ENCODE measurements at places on chromosomes 16 and 17.

GRCh38 chr17:51802544-51802943 lies 356.0 kb downstream of the CA10 start:
- no peak for DNase-seq

GRCh38 chr16:57447186-57447962 lies at the start of the genes CIAPIN1 and COQ9:
TSS of gene CIAPIN1 (minus strand) at chr16:57447385. CDS start at chr16:57440928, 6,457 bp downstream.
TSS of gene COQ9 (plus strand) at chr16:57447479. CDS start at chr16:57447506, 27 bp downstream.
- DNase-seq = peak; percentile 85

- DNase-seq = no peak
Observed at GRCh38 chr16:50103764-50104163, 38.0 kb downstream of the HEATR3 start.

- no peak for DNase-seq
Observed at GRCh38 chr17:38892620-38893019, 22.8 kb downstream of the LASP1 start.

DNA sequence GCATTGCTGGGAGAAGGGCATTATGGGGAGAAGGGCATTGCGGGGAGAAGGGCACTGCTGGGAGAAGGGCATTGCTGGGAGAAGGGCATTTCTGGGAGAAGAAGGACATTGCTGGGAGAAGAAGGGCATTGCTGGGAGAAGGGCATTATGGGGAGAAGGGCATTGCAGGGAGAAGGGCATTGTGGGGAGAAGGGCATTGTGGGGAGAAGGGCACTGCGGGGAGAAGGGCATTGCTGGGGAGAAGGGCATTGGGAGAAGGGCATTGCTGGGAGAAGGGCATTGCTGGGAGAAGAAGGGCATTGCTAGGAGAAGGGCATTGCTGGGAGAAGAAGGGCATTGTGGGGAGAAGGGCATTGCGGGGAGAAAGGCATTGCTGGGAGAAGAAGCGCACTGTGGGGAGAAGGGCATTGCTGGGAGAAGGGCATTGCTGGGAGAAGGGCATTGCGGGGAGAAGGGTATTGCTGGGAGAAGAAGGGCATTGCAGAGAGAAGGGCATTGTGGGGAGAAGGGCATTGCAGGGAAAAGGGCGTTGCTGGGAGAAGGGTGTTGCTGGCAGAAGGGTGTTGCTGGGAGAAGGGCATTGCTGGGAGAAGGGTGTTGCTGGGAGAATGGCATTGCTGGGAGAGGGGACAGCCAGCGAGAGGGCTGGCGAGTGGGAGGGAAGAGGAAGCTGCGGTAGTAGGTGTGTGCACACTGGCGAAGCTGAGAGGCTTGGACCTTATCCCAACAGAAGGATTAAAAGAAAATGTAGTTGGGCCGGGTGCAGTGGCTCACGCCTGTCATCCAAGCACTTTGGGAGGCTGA lies 4.6 kb upstream of the PYDC1 start:
- no peak for DNase-seq

DNA sequence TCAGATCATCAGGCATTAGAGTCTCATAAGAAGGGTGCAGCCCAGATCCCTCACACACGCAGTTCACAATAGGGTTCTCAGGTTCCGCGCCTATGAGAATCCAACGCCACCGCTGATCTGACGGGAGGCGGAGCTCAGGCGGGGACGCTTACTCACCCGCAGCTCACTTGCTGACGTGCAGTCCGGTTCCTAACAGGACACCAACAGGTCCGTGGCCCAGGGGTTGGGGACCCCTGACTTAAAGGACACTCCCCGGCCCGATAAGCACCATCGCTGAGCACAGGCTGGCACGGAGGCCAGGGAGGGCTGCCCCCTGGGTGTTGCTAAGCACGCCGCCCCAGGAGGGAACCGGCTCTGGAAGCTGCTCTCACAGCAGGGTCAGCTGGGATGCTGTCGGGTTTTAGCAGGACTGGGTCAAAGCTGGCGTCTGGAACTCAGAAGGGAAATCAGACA lies 30.1 kb upstream of the BAHCC1 start:
- DNase-seq = no peak

GRCh38 chr17:13253733-13254410 lies 236.0 kb upstream of the ELAC2 start:
- DNase-seq = no peak

GRCh38 chr17:77320485-77321256 lies 179.9 kb downstream of the SEC14L1 start:
- no peak for DNase-seq

DNA sequence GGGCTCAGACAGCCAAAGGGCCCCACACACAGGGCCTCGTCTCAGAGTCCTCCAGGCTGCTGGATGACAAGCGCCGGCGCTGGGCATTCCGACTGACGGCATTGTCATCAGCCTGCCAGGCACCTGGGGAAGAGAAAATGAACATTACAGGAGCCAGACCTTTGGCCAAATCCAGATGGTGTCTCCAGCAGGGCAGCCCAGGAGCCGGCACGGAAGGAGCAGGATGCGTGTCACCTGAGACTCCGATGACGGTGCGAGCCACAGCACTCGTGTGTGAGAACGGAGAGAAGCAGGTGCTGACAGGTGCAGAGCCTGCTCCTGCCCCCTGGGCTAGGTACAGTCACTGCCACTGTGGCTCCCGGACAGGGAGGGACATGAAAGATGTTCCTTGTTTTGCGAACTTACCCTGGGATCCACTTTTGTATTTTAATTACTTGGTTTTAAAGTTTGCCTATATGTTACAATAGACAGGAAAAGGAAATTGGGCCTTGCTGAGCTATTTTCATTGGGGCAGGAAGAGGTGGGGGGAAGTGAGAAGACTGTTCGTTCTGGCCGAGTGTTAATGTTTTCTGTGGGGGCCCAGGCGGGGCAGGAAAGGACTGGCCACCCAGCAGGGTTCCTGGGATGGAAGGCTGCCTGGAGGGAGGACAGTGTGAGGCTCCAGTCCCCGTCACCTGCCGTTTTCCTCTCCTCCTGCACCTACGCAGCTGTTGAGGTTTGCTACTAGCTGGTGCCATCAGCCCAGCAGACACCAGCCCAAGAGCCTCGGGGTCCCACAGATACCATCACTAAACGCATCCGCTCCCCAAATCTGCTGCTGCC lies 4.4 kb upstream of the FOXJ1 start:
- DNase-seq = peak; percentile 36

DNA sequence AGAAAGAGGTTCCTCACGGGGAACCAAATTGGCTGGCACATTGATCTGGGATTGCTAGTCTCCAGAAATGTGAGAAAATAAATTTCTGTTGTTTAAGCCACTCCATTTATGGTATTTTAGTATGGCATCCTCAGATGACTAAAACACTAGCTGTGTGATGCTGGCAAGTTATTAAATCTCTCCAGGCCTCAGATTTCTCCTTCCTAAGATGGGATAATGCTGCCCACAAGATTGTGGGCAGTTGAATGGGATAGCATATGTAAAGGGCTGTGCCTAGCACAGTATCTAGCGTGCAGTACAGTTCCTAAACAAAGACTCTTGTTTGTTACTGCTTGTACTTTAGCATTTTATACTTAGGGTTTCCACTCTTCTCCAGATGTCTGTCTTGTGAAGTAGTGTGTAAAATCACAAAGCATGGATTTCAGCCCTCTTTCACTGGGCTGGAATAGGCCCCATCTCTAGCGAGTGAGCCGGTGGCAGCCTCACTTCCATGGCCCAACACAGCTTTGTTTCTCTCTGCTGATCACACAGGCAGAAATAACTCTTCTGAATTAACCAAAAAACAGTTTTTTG lies 38.2 kb upstream of the PHAF1 start:
- DNase-seq = no peak

- DNase-seq = no peak
Observed at GRCh38 chr16:69904495-69905170, 46.5 kb upstream of the CLEC18A start.

- DNase-seq = no peak
Observed at GRCh38 chr17:20120836-20121235, 111.7 kb downstream of the SPECC1 start.

DNA sequence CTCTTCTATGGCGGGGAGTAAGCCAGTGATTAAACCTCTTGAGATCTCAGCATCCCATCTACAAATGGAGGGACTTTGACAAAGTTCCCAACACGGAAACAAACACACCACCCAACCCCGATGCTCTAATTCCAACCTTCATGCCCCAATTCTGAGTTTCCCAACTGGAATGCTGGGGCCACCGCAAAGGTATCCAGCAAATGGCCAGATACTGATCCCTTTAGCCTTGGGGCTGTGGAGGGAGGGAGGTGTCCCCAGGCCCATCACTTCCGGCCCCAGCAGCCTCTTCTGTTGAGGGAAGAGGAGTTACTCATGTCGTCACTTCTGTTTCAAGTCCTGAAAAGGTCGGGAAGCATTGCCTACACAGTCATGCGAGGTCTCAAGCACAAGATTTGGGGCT lies 154.8 kb upstream of the RPH3AL start:
- no peak for DNase-seq

- DNase-seq = no peak
Observed at GRCh38 chr16:87369796-87370719, 13.5 kb downstream of the FBXO31 start.

GRCh38 chr17:60602871-60603270 lies 2.9 kb downstream of the PPM1D start:
- DNase-seq = no peak

DNA sequence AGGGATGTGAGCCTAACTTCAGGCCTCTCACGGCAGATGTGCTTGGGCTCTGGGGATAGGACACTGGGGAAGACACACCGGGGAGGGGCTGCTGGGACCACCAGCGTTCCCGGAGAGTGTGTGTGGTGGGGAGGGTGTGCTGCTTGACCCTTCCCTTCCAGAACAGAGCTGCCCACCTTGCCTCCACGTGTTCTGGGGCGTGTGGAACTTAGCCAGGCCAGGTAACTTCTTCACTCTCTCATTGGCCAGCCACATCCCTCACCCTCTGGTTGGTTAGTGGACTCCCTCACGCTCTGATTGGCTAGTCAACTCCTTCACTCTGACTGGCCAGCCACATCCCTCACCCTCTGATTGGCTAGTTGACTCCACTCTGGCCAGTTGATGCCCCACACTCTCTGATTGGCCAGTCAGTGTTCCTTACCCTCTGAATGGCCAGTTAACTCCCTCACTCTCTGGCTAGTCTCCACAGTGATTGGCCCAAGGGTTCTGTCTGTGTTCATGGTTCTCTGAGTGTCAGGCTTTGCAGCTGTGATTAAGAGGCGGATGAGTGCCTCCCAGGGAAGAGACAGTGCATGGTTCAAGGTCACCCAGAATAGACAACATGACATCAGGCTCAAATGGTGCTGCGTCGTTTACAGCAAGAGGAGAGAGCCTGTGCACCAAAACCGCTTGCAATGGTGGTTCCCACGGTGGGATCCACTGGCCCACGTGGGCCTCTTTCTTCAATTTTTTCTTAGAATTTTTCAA lies 10.0 kb downstream of the TMEM235 start:
- DNase-seq = no peak

DNA sequence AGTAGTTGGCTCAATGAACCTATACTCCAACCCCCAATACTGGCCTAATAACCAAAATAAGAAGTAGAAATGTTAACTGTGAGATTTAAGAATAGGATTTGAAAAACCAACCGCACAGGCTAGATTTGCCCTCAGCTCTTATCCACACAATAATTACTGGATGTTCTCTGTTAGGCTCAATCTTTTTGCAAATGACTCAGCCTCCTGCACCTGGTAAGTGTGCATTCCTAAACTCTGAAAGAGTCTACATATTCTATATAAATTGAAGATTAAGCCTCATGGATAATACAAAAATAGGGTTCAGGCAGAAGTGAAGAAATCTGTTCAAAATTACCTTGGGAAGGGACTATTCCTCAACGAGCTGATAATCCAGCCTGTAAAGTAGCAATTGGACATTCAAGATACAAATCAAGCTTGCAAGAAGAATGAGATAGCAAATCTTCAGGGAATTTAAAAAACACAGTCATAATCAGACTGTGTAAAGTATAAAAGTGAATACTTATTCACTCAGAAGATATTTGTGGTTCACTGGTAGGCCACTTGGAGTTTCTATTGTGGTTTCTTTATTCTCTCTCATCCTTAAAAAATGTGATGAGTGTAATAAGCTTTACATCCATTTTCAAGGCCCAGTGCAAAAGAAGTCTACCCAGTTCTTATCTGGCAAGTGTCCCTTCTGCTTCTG lies 931.9 kb upstream of the SOX9 start:
- no peak for DNase-seq

All from activated T-helper 1 cell treated with anti-CD3 and anti-CD28 coated beads, Interleukin-2, amount 50 U/mL, for 16 hours (primary cell).